AML-193 (cell line): ENCODE measurements at places on chromosomes 12 and 14.

- DNase-seq, result no peak
These were observed 364.1 kb upstream of the KITLG start for GRCh38 chr12:88944397-88944796.

DNA sequence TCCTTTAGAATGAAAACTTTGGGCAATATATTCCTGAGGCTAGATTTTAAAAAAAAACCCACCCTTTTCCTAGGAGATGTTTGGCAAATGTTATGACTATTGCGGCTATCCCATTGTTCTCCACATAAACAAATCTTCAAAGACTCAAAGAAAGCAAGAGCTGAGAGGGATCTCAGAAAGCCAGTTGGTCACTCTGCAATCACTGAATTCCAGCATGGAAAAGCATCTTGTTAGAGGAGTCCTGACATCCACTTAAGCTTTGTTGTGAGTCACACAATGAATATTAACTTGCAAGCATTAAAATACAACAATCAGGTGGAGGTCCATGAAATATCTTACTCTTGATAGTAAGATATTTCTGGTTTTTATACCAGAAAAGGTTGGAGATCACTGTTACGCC is 11.0 kb upstream of the PTPRB start:
- DNase-seq, result no peak

- DNase-seq, result no peak
These were observed 13.3 kb upstream of the FBXW8 start for GRCh38 chr12:116897476-116897875.

DNA sequence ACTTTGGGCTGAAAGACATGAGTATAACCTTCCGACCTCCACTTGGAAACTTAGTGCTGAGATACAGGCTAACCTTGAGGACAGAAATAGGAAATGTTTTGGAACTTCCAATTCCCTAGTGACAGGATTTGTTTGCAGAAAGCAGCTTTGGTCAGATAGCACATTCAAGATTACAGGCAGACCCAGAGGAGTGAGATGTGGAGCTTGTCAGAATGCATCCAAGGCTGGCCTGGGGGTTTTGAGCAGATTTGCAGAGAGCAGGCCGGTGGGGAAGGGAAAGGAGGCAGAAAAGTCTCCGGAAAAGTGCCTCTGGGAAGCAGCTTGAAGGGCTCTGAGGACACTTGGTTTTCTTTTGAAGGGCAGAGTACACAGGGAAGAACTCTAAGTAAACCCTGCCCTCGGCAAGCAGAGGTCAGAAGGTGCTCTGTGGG is 180.3 kb downstream of the ETV6 start:
- DNase-seq, result no peak

GRCh38 chr12:86530996-86531655 is 274.9 kb upstream of the MGAT4C start:
- no peak for DNase-seq

- no peak for DNase-seq
These were observed 589 bp upstream of the HVCN1 start for GRCh38 chr12:110689281-110690126.

- DNase-seq, result no peak
These were observed 69.8 kb downstream of the ALG10B start for GRCh38 chr12:38386205-38386985.

DNA sequence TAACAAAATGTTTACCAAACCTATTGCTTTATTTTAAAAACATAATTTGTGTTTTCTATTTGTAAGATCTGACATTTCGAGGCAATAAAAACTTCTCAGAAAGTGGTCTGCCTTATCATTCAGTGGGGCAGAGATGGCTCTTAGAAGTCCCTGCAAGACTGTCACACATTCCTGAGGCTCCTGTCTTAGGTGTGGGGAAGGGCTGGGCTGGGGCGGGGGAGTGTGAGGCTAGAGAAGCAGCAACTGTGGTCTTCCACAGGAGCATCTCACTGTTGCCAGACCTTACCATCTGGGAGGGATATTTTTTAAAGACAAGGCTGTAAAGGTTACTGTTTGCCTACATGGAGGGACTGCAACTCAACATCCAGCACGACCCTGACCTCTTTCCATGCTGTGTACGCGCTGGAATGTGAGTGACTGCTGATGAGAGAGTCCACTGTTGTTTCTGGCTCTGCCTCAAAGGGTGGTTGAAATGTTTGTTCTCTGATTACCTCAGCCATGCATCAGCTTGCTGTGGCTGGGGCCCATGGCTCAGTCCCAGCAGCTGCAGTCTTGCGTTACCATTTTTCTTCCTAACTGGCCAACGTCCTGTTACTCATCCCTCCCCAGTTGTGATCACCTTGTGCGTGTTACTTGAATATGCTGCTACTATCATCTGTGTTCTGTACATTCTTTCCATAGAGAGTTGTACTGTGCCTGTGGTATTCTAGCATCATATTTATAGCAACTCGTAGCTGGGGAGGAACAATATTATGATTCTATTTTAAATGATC is 12.4 kb downstream of the ERG28 start:
- no peak for DNase-seq

GRCh38 chr14:49314737-49315136 is 271.4 kb downstream of the RPS29 start:
- no peak for DNase-seq

- no peak for DNase-seq
These were observed 141.3 kb upstream of the HIF1A start for GRCh38 chr14:61553730-61554641.

DNA sequence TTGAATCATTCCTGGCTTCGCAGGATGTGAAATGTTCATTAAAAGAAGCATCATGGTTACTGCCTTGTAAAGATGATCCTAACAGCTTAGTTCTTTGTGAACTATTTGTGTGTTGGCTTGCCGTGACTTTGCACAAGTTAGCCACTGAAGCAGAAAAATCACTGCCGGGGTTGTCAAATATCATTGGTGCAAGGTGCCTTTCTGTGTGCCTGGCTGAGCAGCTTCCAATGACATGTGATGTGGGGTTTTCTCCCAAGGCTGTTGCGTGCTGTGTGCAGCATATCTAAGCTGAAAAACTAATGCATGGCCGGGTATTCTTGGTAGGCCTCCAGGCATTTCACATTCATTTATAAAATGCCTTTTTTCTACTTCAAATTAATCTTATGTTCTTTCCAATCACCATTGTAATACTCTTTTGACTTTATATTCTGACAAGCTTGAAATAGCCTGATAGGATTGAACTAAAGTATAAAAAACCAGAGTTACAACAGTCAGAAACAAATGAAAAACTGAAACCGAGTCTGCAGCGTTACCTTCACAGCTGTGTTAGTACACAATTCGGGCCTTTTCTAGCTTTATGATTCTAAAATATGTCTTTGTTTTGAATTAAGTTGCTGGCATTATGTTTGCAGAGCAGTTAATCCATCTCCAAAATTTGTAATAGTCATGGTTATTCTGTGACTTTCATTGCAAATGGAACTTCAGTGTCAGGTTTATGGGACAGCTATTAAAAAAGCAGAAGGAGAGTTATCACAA is 222.1 kb downstream of the SYT1 start:
- DNase-seq, result no peak

DNA sequence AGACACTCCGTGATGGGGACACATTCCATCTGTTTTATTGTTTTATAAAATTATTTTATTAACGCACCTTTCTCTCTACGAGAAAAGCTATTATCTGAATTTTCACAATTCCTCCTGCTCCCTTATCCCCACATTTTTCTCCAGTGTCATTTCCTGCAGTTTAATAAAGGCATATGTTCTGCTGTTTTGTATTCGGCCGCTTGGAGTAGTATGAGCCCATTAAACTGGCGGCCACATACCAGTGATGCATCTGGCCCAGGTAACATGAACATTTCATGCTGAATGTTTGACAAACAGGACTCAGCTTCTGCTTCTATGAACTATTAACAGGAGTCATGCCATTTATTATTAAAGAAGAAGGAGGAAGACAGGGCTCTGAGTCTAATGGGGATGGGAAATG is 511.0 kb downstream of the TMEM121 start:
- DNase-seq, result no peak

DNA sequence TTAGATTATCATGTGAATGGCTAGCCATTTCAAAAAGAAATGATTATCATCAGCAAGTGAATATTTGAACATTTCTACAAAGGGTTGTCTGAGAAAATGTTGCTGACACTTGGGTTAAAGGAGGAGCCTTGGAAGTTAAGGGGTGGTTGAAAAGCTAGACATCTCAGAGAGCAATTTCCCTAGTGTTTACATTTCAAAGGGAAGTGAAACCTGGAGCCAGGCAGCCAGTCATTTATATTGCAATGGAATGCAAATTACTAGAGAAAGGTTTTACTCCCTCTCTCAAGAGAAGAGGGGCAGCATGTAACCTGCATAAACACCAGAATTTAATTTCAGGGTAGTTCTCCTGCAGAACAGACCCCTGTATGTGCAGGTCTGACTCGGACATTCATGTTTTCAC is 279.0 kb downstream of the SLC16A7 start:
- DNase-seq, result no peak

DNA sequence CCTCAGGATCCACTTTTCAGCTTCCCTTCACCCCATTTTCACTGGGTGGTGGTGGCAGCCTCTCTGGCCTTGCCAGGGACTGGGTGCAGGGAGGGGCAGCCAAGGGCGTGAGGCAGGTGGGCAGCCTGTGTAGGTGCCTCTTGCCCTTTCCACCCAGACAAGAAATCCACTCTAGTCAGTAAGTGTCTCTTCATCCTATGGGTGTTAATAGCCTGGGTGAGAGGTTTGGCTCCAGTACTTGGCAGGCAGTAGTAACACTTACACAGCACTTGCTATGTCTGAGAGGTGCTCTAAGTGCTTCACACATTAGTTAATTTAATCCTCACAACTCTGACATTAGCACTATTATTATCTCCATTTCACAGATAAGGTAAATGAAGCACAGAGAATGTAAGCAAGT is 171.9 kb downstream of the EMP1 start:
- no peak for DNase-seq

DNA sequence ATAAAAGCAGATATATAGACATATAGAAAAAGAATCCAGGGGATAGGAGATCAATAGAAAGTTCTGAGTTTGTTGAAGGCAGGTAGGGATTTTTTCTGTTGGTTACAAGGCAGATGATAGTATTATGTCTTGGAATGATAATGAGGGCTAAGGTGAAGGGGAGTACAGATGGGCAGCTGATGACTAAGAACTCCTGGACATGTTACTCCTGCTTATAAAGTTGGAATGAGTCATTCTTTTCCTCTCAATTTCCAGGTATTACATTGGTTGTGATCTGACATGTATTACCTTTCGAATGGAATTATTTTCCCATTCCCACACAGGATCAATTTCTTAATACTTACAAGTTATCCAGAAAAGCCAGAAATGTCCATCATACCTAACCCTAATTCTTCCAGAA is 545.2 kb upstream of the MGAT4C start:
- no peak for DNase-seq

DNA sequence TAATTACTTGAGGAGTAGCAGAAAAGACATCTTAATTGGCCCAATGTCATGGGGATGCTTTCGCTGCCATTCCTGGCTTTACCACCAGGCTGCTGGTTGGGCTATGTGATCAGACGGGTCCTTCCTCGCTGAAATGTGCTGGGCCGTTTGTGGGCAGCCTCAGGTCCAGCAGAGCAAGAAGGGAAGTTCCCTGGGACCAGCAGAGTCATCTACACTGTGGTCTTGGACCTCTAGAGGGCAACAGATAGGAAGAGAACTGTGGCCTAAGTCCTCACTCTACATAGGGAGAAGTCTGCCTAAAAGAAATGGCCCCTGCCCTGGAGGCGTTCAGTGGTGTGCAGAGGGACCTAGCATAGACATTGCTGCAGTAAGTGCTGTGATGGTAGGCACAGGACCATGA is 10.9 kb downstream of the EVL start:
- peak; percentile 96 for DNase-seq

DNA sequence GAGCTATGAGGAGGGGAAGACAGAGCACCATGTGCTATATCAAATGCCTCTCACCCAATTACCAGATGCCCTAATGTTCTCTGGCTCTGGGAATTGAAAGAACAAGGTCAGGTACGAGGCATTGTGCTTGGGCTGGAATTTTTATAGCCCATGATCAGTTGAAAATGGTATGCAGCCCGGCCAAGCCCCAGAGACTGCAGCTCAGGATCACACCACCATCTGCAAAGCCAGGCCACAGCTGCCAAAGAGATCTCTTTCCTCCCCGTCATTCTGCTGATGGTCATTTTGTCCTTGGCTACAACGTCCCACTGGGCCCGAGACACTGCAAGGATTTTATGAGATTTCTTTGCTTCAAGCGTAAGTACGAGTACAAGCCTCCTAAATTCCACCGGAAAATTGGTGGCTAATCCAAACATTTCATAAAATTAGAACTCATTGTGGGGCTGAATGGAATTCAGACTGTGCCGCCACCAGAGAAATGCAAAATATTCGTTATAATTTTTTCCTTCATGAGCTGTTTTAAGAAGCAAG is 15.1 kb downstream of the NUAK1 start:
- DNase-seq, result no peak

DNA sequence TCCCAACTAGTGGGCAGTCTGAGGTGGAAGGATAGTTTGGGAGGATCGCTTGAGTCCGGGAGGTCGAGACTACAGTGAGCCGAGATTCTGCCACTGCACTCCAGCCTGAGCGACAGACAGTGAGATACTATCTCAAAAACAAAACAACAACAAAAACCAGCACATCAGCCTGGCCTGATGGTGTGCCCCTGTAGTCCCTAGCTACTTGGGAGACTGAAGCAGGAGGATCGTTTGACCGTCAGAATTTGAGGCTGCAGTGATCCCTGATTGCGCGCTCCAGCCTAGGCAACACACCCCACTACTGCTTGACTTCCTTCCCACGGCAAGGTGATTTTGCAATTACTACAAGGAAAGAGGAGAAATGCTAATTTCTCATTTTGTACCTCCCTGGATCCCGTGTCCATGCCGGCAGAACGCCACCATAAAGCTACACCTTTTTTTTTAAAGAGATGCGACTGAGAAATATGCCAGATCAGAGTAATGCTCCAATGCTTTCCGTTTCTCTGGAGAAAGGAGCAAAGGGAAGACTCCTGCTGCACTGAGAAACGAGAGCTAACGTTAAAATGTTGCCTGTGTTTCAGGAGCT is 672 bp upstream of the SCFD1 start:
- peak; percentile 25 for DNase-seq

- no peak for DNase-seq
These were observed 132.5 kb downstream of the GPR135 start for GRCh38 chr14:59332727-59333126.

- no peak for DNase-seq
These were observed 31.8 kb downstream of the LTBP2 start for GRCh38 chr14:74580275-74580672.

DNA sequence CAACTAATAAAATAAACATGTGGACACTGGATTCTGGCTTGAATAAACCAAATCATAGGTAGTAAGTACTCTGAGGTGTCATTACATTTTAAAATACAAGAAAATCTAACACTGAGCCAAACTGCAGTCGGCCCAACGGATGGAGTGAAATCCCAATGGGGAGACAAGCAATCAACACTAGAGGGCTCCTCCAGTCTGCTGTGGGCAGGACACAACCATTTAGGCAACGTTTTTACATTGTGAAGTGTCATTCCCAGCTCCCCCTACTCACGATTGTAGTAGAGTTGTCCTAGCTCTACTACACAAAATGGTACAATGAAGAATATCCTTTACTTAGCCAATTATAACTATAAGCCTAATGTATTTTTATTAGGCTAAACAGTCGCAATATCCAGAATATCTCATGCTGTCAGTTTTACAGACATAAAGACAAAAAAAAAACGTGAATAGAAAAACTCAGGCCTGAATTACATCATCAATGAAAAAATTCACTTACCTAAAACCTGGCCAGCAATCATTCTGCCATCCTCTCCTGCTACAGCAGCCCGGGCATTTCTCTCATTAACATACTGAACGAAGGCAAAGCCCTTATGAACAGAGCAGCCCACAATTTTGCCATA is 35.7 kb downstream of the HNRNPC start:
- DNase-seq, result no peak
